GM12878 (cell line): ENCODE measurements at places on chromosomes 6 and 20.

DNA sequence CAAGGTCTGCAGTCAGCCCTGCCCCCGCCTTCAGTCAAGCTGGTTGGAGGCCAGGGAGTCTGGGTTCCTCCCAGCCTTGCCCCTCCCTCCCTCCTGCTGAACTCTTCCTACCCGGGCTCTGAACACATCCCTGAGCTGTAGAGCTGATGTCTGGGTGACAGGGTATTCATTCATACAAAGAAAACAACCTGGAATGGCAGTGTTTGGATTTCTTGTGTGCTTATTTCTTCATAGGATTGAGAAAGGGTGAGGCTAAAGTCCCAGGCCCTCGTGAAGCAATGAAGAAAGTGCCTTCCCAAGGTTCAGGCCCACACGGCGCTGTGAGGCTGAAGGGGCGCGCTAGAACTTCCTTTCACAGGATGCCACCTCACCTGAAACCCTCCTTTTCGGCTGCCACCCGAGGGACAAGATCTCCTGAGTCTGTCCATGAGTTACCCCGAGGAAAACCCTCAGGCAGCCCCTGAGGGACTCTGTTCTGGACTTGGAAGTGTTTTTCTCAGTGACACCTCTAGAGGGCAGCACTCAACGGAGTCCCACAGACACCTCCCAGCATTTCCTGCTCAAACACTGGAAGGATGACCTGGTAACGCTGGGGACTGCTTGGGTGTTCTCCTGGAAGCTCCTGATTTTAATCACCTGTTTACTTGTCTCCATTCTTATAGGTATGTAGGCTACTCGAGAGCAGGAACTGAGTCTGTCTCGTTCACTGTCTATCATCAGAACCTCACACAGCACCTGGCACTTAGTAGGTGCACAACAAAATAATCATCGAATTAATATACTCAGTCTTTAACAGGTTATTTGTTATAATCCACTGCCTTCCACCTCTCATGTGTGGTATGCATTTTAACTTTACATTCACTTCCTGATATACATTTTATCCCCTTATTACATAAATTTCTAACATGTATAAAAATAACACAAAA is 11.8 kb upstream of the GSTA1 start:
- DNase-seq: no peak

DNA sequence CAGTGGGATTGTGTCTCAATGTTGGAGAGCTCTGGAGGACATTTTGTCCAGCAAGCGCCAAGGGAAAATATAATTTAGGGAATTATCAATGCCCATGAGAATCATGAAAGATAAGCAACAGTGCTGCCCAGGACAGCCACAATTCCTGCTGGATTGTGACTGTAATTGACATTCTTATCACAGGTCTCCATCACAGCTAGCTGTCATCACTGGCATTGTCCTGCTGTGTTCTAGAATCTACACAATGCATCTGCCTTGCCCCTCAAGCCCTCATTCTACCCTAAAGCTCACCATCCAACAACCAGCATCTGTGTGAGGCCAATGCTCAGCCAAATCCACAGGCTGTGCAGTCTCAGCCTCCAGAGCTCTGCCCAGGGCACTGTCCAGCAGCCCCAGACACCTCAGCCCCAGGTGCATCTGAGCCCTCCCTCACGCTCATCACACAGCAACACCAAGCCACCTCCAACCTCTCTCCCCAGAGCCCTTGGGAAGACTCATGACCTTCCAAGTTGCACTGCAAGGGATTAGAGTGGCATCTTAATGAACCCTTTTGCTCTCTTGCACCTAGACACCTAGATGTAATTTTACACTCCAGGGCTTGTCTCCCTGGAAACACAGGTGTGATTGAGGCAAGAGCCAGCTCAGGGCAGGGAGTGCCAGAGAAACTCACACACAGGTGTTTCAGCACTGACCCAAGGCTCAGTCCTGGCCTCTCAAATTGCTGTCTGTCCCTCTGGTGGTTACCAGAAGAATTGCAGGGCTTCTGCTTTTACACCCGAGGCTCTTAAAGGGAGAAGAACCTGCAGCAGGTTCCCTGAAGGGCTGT is 85.2 kb upstream of the PHACTR3 start:
- no peak for DNase-seq

GRCh38 chr6:43297644-43298564 is at the start of gene SLC22A7:
SLC22A7 (plus strand) TSS chr6:43298260; CDS start chr6:43298359, 99 bp downstream.
- no peak for DNase-seq

DNA sequence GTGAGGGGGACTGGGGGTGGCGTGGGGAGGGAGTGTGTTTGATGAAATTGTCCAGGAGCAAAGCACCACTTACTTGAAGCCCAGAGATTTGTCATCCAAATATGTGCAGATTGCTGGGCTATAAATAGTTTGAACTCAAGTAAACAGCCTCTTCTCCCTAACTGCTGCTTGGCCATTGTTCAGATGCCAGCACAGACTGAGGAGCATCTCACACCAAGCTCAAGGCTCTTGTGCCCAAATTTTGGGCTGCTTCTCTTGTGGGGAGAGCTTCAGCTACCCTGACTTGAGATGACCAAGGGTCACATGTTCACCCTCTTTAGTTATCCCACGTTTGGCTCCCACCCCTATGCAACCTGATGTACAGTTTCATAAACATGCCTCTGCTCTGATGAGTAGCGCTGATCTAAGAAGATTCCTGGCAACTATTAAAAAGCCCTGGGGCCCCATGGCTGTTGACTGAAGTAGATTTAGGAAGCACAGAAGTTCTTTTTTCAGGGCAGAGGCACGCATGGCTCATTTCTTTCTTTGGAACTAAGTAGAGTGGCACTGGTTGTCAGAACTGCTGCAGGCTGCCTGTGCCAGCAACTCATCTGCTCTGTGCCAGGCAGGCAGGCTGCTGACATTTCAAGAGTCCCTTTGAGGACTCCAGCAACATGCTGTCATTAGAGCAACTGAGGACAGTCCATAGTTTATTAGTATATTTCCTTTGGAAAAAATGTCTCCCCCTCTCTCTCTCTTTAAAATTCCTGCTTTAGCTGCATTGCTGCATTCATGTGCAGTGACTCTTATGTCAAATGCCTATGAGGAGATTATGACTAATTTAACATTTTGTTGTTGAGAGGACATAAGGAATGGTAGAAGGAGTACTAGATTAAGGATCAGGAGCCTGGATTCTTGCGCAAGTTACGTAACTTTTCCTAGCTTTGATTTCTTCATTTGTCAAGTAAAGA is 9.6 kb upstream of the PKIG start:
- no peak for DNase-seq

DNA sequence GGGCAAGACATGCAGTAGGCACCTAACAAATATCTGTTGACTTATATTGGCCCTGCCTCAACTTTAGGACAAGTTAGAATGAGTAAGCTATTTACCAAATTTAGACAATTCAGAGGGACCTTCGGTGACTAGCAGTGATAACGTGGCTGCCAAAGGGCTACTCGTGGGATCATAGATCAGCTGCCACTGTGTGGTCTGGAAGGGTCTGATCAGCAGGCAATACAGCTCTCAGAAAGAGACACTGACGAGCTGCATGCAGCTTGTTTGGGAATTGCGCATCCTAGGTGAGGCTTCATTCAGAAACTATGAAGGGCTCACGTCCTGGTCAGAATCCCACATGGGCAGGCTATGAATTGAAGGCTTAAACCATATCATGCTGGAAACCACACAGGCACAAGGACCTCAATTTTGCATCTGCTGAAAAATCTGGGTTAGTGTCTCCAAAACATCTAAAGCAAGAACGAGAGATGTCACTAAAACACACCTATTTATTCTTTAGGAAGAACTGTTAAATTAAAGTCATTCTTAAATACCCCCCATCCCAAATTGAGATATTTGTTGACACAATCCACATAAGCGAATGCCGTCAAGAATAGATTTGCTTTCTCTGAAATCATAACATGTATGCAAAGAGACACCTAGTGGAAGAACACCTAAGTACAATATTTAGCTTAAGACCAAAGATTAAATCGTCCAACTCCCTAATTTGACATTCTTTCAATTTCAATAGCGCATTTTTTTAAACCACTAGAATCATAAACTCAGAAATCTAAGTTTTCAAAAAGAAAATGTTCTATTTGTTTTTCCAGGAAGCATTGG is 79.6 kb downstream of the IPCEF1 start:
- no peak for DNase-seq

GRCh38 chr20:25259358-25259757 is 11.5 kb downstream of the PYGB start:
- no peak for DNase-seq

DNA sequence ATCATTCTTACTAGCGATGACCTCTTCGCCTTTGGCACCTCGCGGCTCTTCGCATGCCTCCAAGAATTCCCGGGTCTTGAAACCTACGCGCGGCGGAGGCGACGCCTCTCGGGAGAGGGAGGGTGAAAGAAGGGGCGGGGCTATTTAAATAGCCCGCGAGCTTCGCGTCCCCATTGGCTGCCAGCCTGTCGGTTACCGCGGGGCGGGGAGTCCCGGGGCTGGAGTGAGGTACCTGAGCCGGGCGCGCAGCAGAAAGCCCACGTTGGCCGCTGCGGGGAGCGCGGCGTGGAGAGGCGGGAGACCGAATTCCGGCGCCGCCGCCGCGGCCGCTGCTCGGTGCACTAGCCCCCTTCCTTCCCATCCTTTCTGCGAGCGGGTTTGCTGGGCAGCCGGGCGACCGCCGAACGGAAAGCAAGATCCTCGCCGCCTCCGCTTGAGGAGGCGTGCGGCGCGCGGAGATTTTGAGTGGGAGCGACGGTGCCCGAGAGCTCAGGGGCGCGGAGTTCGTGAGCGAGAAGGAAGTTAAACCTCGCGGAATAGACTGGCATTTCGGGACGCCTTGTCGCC is at the start of gene BMP6:
Gene BMP6 (plus strand): TSS at position 251 of the 567 bp plus-strand sequence. CDS start 857 bp downstream, outside the sequence.
- no peak for DNase-seq
